ENCODE measurements at places on chromosomes 2 and 18.

- DNase-seq = no peak
Measured at GRCh38 chr2:44974064-44974715, 32.7 kb downstream of the SIX3 start.

DNA sequence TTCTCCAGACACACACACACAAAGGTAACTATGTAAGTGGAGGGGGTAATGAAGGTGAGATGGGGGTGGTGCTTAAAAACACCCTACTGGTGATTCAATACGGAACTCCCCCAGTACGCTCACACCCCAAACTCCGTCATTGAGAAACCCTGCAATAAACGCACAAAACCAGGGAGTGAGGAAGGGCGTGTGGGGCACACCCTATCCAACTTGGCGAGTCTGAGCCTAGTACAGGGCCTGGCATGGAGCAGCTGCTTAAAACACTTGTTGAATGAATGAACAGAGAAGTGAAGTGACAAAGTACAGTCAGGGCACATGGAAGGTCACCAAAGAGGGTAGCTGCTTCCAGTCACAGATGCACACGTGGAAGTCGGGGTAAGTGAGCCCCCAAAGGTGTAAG lies 146.8 kb upstream of the SMAD2 start:
- DNase-seq = no peak

DNA sequence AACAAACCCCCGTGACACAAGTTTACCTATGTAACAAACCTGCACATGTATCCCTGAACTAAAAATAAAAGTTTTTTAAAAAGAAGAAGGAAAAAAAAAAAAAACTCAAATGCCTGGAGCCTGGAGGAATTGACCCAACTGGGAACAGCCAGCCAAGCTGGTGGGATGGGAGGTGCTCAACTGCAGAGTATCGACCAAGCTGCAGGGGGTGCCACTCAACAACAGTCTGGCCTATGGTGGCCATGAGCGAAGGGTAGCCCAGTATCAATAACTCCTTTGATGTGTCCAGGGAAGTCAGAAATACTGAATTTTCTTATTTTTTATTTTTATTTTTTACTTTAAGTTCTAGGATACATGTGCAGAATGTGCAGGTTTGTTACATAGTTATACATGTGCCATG lies 310.3 kb upstream of the DLGAP1 start:
- DNase-seq = no peak

DNA sequence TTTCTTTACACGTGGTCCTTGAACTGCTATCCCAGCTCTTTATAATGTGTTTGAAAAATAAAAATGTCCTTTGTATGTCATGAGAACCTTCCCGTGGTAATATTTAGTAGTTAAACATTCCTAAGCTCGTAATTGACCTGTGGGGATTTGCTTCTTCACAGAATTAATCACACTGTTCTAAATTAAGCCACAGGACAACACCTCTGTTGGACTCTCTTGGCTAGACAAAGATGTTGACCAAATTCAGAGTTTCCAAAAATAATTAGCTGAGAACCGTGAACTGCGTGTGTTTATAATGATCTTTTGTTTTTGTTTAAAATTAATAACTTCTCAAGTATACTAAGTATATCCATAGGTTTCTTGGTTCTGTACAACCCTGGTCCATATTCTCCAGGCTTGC lies 146.1 kb downstream of the GBX2 start:
- DNase-seq = no peak

DNA sequence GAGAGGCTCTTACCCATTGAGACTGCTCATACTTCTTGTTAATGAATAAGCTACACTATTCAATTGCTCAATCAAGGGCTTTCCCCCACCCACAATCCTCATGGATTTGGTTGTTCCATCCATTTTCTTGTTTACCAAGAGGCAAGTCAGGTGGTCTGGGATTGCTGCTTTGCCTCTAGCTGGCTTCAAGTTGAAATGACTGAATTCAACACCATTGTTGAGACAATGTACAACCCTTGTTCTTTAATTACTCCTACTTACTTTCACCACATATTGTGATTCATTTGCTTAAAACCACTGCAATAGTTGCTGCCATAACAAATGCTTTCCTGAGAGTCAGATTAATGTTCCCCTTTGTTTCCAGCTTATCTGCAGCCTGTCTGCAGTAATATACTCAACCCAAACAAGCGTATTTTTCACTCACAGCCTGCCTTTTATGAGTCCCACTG lies 532.2 kb downstream of the RIT2 start:
- no peak for DNase-seq

DNA sequence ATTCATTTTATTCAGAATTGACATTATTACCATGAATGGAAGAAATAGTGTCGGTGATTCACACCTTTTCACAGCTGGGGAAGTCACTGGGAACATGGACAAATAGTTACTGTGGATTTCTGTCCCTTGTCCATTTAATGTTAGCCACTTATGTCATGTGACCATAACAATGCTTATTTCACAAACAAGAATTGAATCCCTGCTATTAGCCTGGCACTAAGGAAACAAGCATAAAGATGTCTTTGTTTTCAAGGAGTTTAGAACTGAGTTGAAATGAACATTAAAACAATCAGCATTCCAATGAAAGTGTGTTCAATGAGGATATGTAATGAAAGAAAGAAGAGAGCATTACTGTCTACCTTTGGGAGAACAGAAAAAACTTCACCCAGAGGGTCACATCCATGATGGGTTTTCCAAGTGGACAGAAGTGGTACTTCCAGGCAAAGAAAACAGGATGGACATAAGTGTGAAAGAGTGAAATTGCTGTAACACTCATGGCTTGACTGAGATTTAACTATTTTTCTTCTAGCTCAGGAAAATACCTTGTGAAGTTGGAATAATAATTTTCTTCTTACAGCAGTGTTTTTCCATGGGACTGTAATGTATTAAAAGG lies 324.5 kb upstream of the UBE2E3 start:
- DNase-seq = no peak

GRCh38 chr2:97011977-97012569 lies 25.7 kb upstream of the FAM178B start:
- no peak for DNase-seq

DNA sequence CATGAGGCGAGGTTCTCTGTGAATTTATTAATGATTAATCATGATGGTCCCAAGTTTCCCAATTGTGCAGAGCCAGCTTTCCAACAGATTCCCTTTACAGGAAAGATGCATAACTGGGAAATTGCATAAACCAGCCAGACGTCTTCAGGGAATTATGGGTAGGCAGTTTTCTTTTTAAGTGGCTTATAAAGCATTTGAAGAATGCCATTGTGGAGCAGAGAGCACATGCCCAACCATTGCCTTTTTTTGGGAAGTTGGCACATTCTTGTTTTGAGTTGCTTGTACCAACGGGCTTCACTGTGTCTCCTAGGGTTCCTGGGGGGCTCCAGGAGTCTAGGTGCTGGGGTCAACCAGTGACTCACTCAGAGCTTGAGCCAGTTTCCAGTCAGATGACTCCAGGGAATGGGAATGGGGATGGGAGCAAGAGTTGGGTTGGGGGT lies 231.7 kb upstream of the FOSL2 start:
- no peak for DNase-seq

GRCh38 chr2:191569025-191569424 lies 108.9 kb upstream of the NABP1 start:
- no peak for DNase-seq

GRCh38 chr2:108895188-108895587 lies 93.8 kb downstream of the EDAR start:
- DNase-seq = no peak

DNA sequence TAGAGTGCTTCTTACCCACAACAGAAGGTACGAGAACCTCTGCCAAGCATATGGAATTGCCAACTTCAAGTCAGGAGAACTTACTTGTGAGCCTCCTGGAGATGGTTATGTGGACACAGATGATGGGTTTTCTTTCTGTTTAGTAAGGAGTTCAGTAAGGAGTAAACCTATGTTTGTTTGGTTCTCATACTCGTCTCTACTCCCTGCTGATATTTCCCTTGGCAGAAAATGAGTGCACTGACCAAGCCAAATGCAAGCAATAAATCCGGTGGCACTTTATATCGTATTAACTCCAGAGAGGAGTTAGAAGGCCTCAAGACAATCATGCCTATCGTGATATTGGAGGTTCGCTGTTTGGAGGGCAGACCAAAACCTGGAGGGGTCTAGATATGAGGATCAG lies 83.2 kb upstream of the CYP1B1 start:
- DNase-seq = no peak

- DNase-seq = no peak
Measured at GRCh38 chr2:112541315-112542122, 746 bp upstream of the POLR1B start.

DNA sequence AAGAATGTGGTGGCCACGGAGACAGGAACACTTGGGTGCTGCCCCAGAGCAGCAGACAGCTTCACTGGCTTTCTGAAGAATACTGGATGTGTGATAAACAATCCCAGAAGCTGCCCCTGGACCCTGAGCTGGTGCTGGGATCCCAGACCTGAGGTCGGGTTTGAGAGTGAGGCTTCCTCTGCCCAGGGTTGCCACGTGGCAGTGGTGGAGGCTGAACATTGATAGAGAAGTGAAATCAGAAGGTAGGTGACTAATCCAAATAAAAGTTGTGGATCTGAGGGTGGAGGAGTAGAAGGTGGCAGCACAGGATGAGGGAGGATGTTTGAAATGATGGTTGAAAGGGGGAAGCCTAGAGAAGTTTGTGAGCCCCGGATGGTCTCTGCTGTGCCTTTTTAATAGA lies 64.0 kb downstream of the FMNL2 start:
- no peak for DNase-seq

- DNase-seq = no peak
Measured at GRCh38 chr18:52510139-52510538, 170.1 kb downstream of the DCC start.

DNA sequence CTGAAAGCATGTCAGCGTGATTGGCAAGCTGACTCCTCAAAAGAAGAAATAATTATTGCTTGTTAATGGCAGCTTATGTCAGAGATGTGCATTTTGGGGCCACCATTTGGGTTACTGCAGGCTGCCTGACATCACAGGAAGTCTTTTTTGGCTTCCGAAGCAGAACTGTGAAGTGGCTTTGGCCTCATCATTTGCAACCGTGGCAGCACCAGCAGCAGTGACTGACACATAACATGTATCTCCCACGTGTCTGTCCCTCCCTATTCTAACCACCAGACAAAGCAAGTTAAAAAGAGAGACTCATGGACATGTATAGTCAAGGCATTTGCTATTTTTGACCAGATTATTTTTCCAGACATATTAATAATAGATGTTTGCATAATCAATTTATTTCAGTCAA lies 488.7 kb upstream of the ACVR2A start:
- no peak for DNase-seq

GRCh38 chr2:82526277-82526676 lies 1932.8 kb downstream of the SUCLG1 start:
- no peak for DNase-seq

- no peak for DNase-seq
Measured at GRCh38 chr2:180980943-180981911, 822 bp downstream of the UBE2E3 start.

- no peak for DNase-seq
Measured at GRCh38 chr2:32851777-32852439, 94.8 kb upstream of the LTBP1 start.

DNA sequence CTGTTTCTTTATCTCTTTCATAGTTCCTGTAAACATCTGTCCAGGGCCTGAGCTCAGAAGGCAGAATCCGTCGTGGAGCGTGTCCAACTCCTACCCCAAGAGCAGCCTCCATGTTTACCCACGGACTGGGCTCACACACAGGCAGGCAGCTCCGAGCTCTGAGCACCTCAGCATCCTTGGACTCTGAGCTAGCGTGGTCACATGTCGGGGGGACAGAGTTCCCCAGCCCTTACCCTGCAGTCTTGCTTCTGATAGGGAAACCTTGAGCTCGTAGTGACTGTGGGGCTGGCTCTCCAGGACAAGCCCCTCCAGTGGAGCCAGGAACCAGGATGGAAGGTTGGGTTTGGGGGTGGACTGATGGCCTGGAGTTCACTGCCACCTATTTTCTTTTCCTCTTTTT lies 15.1 kb upstream of the ST3GAL5 start:
- DNase-seq = no peak

- no peak for DNase-seq
Measured at GRCh38 chr2:241884951-241885290, 15.4 kb downstream of the RTP5 start.

DNA sequence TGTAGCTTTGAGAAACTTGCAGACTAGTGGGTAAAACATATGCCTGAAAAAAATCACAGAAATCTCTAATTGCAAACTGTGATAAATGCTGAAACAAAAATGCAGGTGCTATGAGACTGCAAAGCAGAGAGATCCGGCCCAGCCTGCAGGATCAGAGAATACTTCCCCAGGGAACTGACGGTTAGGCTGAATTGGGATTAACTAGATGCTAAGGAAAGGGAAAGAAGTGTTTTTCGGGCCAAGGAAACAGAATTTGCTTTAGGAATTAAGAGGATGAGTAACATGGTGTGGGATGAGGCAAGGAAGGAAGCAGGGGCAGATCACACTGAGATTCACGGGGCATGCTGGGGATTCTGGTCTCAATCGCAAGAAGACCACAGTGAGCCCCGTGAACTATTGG lies 71.5 kb downstream of the OSBPL6 start:
- no peak for DNase-seq

- DNase-seq = no peak
Measured at GRCh38 chr2:117064021-117064420, 750.5 kb upstream of the DDX18 start.

DNA sequence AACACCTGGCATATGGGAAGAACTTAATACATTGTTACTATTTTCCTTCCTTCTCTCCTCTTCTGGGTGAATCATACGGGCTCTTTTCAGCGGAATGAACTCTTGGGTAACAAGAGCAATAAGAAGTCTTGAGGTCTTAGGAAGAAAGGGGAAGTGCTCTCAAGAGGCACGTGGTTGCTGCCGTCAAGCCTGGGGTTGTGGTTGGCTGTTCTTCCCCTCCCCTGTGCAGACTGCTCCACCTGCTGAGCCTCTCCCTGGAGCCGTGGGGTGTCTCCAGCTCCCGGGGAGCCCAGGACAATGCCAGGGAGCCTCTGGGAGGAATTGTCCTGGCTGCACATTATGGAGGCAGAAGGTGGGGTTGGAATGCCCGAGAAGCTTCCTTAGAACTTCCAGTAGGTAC lies 19.4 kb downstream of the TOGARAM2 start:
- DNase-seq = no peak

GRCh38 chr2:2919574-2920365 lies 457.8 kb downstream of the EIPR1 start:
- peak; percentile 32 for DNase-seq

GRCh38 chr2:241047253-241048010 lies 49.0 kb downstream of the SNED1 start:
- DNase-seq = no peak

DNA sequence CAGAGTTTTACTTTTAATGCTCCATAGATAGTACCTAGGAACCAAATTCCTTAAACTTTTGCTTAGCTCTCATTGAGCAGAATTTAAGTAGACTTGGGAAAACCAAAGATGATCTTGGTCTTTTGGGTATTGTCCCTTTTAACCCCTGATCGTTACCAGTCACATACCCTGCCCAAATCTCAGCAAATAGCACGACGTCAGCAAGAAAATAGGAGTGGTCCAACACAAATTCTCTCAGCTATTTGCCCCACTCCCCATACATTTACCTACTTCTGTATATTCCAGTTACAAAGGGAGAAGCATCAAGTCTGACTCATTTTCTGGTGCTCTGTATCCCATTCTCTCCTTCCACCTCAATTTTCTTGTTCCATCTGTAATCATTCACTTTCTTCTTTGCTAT lies 387.3 kb downstream of the CCDC85A start:
- DNase-seq = no peak
